Astrocyte of the spinal cord (primary cell): ENCODE measurements at places on chromosomes 5 and 9.

DNA sequence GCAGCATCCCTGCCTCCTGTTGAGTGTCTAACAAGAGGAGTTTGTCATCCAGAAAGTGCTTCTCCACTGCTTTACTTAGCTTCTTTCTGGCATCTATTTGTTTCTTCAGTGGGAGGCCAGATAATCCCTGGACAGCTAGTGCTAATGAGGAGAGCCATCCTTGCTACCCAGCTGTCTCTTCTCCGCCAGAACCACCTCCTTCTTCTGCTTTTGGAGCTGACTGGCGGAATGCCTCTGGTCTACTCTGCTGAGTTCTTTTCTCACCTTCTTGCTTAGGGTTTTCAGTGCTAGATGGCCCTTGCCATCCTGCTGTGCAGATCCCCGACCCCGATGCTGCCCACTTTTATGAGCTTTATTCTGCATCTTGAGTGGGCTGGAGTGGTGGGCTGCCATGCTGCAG, 145.8 kb downstream of the GPBP1 start:
- DNase-seq, result no peak

DNA sequence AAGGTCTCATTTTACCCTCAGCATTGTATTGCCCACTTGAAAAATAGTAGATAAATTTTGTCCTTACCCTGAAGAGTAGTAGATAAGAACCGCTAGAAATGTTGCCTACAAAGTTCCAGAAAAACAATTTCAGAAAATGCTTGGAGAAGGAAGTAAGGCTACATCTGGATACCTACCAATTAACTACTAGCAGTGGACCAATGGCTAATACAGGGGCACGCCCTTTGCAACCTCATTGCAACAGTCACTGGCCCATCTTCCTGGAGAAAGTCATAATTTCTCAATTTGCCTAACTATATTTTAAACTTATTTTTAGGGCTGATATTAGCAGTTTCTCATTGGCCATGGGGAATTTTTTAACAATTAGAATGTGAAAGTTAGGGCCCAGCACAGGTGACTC, 326.7 kb upstream of the RFX3 start:
- DNase-seq, result no peak

DNA sequence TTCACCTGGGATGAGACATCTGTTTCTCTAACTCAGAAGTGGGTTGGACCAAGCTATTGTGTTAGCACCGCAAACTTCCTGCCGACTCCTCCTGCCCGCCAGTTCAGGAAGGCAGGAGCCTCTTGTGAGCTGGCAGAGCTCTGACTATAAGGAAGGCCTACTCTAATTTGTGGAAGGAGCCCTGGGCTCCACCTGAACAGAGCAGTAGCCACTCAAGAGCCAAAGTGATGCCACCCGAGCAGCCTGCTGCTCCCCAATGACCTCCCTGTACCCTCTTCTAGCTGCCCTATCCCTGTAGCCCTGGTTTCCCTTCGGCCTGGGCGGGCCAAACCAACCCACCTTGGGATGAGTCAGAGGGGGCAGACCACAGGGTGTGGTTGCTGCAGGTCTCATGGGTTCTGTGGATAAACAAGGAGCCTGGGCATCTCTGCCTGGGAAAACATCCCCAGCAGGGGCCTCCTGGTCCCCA, 81.6 kb downstream of the PSD2 start:
- no peak for DNase-seq

GRCh38 chr5:31568302-31568835, 36.3 kb downstream of the C5orf22 start:
- no peak for DNase-seq

- DNase-seq, result no peak
These were observed 1493.2 kb downstream of the MAT2B start for GRCh38 chr5:164998590-164998989.

DNA sequence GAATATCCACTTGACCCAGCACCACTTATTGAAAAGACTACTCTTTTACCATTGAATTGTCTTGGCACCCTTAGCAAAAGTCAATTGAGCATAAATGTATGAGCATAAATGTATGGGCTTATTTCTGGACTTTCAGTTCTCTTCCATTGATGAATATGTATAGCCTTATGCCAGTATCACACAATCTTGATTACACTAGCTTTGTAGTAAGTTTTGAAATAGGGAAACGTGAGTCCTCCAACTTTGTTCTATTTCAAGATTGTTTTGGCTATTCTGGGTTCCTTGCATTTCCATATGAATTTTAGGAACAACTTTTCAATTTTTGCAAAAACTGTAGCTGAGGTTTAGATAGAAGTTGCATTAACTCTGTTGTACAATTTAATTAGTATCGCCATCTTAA, 601.0 kb downstream of the TLE1 start:
- DNase-seq, result no peak

- no peak for DNase-seq
These were observed 116.0 kb downstream of the VAV2 start for GRCh38 chr9:133876144-133876543.

DNA sequence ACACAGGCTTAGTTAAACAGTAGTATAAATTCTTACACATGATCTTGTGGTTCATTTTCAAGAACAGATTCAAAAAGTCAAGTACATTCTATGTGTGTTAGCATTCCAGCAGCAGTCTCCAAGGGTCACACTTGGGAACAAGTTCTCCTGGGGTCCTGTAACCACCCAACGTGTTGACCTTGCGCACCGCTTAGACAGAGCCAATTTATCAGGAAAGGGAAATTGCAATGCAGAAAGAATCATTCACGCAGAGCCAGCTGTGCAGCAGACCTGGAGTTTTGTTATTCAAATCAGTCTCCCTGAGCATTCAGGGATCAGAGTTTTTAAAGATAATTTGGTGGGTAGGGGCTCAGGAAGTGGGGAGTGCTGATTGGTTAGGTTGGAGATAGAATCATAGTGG, 8.5 kb upstream of the RXFP3 start:
- DNase-seq, result no peak

DNA sequence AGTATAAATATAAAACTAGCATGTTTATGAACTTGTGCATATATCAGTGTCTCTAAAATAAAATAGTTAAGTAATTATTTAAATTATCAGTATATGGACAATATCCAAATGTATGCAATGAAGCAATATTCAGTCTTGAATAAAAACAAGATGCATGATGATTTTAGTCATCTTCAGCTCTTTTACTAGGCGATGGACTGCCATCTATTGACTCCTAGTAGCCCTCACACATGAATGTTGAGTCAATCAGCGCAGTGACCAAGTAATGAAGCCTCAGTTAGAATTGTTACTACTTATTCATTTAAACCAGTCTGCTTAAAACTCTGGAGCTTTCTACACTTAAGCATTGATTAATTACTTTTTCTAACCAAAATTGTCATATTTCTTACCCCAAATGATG, 92.9 kb upstream of the GRHPR start:
- peak; percentile 37 for DNase-seq

DNA sequence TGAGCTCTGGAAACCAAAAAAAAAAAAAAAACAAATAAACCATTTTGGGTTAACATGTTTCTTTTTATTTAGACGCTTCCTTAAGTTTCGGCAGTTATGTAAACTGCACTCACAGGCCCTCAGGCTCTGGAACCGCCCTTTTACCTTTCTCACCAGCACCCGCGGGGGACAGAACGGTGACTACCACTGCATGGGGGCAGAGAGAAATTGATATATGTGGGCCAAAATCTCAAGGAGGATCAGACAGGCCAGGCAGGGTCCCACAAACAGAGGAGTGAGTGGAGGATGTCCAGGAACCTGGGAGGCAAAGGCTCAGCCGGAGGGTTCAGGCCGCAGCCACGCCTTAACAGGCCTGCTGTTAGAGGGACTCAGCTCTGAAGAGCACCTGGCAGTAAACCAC, 54.4 kb downstream of the IRX2 start:
- DNase-seq, result no peak

DNA sequence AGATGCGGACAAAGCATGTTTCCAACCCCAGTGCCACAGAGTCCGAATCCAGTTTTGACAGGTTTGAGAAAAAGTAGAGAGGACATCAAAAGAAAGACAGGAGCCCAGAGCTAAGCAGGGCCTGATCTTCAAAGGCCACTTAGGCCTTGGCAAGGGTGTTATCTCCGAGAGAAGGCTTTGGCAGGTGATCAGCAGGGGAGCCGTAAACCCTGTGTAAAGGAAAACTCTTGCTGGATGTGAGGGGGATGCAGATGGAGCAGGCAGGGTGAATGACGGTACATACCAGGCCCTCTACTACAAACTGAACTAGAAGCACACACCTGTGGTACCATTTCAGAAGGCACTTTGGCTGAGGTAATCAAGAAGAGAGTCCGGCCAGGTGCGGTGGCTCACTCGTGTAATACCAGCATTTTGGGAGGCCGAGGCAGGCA, 1.4 kb upstream of the HNRNPH1 start:
- DNase-seq, result no peak

DNA sequence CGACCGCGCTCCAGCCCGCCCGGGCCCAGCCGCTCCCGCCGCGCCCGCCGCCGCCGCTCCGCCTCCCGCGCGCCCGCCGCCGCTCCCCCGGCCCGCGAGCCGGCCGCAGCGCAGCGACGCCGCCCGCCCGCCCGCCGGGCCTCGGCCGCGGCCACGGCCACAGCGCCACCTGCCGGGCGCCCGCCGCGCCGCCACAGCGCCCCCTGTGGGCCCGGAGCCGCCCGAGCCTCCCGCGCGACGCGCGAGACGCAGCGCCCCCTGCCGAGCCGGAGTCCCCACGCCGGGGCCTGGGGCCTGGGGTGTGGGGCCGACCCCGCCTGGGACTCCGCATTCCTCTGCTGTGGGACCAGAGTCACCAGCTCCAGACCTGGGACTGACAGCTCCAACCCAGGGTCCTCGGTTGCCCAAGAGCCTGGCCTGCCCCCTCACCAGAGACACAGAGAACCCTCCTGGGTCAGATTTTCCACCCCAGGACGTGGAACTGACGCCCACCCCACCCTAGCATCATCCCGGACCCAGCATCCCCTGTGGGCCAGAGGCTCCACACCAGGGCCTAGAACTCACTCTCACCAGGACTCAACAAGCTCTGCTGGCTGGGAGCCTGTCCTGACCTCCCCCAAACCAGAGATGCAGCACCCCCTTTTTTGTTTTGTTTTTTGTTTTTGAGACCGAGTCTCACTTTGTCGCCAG, at the start of gene RAPGEF1:
TSS of gene RAPGEF1 (minus strand) at position 118 of the 690 bp plus-strand sequence. CDS start 246 bp downstream, outside the sequence.
- DNase-seq, result no peak

DNA sequence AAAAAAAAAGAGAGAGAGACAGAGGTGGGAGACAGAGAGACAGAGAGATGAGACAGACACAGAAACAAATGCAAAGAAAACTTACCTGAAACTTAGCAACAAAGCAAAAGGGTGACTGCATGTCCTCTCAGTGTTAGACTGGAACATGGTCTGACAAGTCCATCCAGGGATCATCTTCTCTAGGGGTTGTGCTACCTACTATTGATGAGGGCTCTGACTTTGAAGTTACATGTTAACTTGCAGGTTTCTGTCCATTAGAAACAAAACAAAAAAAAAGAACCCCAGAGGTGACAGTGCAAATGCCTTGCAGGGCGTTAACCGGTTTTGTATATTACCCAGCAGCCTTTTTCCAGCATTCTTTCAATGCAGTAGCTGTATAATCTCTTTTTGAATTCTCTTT, 13.6 kb upstream of the SPARC start:
- no peak for DNase-seq

GRCh38 chr9:91308191-91308590, 53.5 kb downstream of the AUH start:
- DNase-seq, result no peak

DNA sequence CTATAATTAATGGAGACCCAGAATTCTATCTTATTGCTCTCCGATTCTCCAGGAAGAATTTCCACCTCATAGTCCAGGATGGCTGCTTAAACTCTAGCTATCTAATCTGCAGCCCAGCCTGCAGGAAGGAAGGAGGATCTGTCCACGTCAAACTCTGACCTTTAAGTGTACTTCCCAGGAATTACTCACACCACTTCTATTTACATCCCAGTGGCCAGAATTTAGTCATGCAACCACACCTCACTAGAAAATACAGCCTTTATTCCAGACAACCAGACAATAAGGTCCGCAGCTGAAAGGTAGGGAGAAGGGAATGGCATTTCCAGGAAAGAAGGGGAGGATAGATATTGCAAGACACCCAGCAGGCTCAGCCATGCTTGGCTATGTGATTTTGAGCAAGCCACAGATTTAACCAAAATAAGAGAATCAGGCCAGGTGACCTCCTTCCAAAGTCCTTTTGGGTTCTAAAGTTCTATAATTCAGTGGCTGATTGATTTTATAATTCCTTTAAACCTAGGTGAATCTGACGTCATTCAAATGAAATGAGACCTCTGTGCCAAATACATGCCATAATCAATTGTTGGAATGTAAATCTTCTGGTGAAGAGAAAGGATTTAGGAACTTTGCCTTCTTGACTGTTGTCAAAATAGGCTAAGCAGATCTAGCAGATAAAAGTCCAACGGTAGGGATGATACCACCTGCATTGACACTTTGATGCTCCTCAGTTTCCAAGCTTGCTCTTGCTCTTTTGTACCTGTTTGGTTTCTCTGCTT, 3.7 kb upstream of the DENND1A start:
- peak; percentile 49 for DNase-seq

DNA sequence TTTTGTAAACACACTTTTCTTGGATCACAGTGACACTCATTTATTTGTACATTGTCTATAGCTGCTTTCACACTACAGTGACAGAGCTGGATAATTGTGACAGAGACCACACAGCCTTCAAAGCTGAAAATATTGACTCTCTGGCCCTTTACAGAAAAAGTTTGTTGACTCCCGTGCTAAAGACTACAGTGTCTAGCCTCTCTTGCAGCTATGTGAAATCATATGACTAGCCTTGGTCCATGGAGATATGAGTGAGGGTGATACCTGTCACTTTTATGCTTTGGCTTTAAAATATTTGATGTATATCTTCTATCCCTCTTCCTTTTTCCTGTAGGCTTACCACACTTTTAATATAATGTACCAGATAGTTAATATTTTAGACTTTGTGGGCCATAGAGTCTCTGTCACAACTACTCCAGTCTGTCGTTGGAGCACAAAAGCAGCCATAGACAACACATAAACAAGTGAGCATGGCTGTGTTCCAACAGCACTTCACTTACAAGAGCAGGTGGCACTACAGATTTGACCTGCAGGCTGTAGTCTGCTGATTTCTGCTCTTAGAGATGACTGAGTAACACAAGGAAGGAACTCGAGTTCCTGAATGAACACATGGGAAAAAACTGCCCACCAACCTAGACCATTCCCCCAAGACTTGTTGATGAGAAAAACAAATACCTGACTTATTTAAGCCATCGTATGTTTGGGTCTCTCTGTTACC, 73.5 kb upstream of the ANKRD55 start:
- no peak for DNase-seq

- DNase-seq, result no peak
These were observed 838.4 kb upstream of the NUDT12 start for GRCh38 chr5:104400941-104401340.

GRCh38 chr9:84940294-84940693, 270.8 kb downstream of the NTRK2 start:
- DNase-seq, result peak; percentile 10
